ENCODE measurements at places on chromosomes 6 and 20.

GRCh38 chr20:12883507-12883885, 125.3 kb upstream of the SPTLC3 start:
- DNase-seq = no peak

- DNase-seq = no peak
Observed at GRCh38 chr6:139474145-139475108, 100.0 kb upstream of the CITED2 start.

DNA sequence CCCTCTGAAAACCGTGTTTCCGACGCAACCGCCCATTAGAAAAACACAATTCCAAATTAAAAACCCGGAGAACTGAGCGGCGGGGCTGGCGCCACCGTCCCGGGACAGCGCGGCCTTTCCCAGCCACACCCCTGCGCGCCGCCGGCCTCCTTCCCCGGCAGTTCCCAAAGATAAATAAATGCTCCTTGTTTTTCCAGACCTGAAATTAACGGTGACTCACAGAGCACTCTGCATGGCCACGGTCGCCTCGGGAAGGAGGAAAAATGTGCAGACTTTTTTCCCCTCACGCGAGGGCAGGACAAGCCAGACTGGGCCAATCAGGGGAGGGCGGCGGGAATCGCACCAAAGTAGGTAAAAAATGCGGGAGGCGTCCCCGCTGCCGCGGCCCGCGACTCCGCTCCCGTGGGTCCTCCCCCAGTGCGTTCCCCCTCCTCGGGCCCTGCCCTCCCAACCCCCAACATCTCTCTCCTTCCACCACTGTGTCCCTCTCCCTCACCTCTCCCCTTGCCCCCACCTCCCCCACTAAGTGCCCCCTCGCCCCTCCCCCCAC, 828 bp upstream of the DSTN start:
- DNase-seq = peak; percentile 96

- peak; percentile 95 for DNase-seq
Observed at GRCh38 chr6:16769131-16769985, 8.1 kb upstream of the ATXN1 start.

DNA sequence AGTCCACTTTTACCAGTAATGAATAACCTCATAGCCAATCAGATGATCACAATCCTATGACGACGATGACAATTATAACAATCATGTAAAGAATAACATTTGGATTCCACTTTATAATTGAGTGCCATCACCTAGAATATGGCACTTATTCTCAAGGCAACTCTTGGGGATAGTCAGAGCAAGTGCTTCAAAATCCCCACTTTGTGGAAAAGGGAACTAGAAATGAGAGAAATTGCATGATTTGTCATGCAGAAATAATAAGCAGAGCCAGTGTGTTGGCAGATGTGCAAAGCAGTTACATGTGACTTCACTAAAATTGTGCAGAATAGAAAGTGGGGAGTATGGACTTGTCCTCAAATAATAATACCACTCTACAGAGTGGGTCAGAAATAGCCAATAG, 41.3 kb downstream of the FRK start:
- DNase-seq = no peak

GRCh38 chr20:35487479-35487878, 32.1 kb downstream of the CEP250 start:
- DNase-seq = no peak

GRCh38 chr6:158303210-158303731, 9.0 kb upstream of the TULP4 start:
- peak; percentile 23 for DNase-seq

DNA sequence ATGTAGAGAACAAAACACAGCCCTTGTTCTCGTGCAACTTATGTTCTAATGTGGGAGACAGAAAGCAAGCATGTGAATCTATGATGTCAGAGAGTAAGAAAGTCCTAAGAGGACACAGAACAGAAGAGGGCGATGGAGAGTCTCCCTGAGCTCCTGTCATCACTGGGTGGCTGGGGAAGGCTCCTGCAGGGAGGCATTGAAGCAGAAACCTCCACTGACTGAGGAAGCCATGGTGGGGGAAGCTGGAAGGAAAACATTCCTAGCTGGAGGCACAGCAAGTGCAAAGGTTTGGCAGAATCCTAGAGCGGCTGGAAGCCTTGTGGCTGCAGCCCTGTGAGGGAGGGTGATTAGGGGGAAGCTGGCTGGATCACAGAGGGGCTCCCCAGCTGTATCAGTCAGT, 248.0 kb downstream of the CDH26 start:
- peak; percentile 47 for DNase-seq

- DNase-seq = no peak
Observed at GRCh38 chr20:10965936-10966470, 292.2 kb upstream of the JAG1 start.

Measured in bronchial epithelial cell (primary cell).